NCI-H526 (cell line): ENCODE measurements at places on chromosomes 1 and 21.

GRCh38 chr1:156502894-156503697 is 2.5 kb upstream of the MEF2D start:
- DNase-seq: no peak

- no peak for DNase-seq
Observed at GRCh38 chr1:245247356-245247755, 92.6 kb downstream of the KIF26B start.

DNA sequence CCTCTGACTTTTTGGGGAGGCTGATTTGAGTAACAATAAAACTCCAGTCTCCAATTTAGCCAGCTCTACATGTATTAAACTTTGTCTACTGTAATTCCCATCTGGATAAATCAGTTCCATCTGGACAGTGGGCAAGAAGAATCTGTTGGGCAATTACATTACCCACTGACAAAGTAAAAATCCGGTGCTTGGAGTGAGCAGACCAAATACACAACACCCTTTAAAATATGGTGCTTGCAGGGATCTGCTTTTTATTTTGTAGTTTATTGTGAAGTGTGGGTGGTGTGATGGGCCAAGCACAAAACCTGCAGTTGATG is 8.9 kb upstream of the CD55 start:
- no peak for DNase-seq

GRCh38 chr1:206101351-206102045 is 15.7 kb downstream of the AVPR1B start:
- no peak for DNase-seq
